ENCODE measurements at places on chromosomes 7 and 10.

DNA sequence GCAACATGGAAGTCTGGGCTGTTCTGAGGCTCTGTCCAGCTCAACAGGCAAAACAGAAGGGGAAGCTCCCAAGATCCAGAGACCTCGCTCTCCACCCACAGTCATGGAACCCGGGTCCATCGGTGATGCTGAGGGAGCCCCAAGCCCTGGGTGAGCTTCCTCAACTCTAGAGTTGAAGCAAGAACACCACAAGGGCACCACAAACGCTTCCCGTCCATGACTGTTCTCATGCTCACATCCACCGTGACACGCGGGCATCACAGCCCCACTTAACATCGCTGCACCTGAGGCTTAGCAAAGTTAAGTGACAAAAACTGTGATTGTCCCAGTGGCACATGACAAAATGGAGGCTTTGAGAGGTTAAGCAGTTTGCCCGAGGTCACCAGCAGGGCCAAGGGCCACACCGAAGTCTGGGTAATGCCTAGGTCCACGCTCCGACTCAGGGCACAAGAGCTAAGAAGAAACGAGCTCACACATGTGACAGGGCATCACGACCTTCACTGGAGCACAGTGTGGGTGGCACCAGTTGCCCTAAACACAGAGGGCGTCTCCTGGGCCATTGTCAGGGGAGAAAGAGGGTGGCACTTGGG lies 110.6 kb downstream of the OAT start:
- DNase-seq, result no peak

DNA sequence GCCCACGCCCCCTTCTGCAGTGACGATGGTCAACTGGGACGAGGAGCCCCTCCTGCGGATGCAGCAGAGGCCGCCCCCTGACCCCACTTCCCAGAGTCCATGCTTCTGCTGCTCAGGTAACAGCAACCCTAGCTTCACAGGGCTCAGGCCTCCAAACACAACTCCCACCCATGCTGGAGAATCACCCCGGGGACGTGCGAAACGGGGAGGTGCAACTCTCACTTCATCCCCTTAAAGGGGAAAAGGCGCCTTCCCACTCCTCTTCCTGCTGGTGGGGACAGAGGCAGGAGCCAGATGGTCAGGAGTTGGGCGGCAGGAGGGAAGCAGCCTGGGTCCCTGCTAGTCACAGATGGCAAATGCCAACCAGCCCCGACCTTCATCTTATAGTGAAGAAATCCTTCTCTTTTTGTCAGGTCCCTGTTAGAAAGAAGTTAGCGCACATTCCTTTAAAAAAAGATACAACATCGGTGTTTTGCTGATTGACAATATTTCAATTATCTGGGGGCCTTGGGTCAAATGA lies 155.4 kb downstream of the DIP2C start:
- DNase-seq, result no peak

DNA sequence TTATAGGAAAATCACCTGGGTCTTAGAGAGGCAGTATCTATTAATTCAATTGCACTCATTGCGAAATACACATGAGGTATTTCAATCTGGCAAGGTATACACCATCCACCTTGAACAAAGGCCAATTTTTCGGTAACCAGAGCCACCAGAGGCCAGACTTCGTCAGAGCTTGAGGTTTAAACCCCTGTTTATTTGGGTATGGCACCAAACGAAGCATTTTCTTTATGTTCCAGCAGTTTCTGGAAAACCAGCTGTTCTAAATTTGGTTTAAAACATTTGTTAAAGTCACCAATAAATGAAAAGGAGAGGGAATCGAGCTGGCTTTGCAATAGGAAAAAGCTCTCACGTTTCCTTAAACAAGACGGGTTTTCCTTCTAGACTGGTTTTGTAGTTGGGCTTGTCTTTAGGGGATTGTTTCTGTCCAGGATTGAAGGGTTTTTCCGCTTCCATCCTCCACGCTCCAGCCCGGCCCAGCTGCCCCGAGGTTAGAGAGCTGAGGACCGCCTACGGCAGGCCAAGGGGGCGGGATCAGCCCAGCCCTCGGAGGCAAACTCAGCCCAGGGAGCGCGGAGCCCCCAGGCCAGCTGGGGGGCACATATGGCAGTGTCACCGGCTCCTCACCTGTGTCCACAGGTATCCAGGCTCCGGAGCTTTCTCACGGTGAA lies 539.4 kb upstream of the MGMT start:
- DNase-seq, result no peak

DNA sequence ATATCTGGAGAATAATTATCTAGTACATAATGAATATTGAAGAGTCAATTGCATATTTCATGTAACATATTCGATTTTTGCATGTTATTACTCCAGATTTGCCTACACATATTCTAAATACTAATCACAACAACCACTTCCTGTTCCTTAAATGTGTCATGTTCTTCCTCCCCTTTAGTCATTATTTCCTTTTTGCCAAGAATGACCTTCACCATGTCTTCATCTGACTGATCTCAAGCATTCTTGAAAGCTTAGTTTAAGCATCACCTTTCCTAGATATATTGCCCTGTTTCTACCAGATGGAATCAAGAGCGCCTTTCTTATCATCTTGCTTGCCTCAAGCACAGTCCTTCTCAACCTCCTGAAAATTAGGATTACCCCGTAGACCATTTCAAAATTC lies 23.5 kb upstream of the MEOX2 start:
- peak; percentile 88 for DNase-seq

- DNase-seq, result no peak
These were observed 11.5 kb upstream of the GATA3 start for GRCh38 chr10:8042721-8043568.

DNA sequence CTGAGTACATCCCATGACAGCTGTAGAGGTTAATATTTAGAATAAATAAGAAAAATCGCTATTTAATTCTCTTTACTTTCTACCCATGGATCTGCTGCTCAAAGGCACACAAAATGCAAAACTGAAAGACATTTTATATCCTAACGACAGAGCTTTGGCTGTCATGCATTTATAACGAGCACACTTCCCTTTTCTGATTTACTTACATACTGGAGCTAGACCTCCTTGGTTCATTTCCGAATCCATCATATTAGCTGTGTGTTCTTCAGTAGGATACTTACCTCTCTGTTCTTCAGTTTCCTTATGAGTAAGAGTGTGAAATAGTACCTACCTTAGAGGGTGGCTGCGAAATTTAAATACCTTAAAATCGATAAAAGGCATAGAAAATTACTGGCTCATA lies 10.9 kb downstream of the CALCR start:
- no peak for DNase-seq

DNA sequence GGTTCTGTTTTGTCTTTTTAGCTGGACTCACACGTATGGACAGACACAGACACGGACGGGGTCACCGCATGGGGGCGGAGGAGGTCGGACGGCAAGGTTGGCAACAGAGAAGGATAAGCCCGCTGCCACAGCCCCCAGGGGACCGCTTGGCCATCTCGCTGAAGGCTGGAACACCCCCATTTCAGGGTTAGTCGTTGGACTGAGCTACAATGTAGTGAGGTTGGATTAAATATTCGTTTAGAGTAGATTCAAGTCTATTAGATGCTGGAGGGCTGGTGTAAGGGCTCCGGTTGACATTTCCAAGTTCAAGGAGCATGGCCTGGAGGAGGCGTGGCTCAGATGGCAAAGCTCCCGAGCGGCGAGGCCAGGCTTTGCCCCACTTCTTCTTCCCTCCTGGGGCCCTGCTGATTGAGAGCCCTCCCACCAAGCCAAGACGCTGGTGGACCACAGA lies 35.2 kb downstream of the PPIF start:
- DNase-seq, result no peak

DNA sequence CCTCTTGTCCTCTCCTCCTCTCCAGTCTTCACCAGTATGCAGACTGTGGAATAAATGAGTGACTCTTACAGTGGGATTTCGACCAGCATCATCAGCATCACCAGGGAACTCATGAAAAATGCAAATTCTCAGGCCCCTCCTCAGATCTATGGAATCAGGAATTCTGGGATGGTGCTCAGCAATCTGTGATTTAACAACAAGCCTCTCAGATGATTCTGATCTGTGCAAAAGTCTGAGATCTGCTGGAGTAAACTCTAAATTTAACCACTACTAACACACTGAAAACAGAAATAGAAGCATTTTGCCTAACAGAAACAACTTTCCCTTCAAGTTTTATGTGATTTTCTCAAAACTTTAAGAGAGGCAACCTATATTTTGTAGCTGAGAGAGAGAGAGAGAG lies 124.8 kb upstream of the FAM3C start:
- no peak for DNase-seq

- no peak for DNase-seq
These were observed 228.5 kb downstream of the POLR1F start for GRCh38 chr7:19480383-19480782.

DNA sequence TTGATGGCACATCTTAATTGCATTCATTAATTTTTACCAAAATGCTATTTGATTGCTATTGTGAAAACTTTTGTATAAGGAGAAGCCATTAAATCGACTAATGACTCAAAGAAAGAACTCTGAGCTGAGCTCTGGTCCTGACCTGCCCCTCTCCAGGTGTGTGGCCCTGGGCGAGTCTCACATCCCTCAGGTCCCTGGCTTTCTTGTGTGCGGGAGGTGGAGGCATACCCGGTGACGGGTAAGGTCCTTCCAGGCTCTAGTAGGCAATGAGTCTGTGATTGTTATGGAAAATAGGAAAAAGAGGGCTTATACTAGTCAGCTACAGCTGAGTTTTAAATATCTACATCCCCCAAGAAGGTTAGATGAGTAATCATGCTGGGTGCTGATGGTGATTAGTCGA lies 248.1 kb downstream of the GATA3 start:
- DNase-seq, result no peak

DNA sequence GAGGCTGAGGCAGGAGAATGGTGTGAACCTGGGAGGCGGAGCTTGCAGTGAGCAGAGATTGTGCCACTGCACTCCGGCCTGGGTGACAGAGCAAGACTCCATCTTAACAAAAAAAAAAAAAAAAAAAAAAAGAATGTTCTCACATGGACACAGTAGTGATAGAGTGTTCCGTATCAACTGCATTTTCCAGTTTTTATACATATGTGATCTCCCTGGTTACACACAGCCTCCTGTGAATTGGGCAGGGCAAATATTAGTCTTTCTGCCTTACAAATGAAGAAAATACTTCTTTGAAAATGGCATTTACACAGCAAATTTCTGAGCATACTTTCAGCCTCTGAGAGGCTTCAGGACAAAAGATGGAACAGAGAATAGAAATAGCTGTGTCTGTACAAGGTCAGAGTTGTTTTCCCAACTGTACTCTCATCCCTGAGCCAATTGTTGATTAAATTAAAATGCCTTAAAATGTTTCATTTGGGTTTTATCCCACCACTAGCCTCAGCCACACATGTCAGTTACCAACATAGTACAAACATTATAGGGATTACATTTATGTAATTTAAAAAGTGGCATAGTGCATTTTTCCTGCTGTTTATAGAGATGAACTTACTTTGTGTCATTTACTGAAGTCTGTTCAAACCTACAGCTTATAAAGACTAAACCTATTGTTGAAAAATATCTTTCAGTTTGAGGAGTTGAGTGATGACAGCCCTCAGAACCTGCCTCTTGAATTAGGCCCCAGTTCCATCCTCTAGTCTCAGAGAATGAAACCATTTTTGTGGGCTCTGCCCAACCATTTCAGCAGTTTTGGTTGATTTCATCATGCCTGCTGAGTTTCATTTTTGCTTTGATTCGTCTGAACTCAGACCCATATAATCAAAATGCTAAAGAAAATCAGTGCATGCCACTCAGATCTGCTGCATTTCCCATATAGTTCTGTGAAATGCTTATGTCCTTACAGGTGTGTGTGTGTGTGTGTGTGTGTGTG lies 609.4 kb upstream of the C7orf33 start:
- DNase-seq, result no peak

DNA sequence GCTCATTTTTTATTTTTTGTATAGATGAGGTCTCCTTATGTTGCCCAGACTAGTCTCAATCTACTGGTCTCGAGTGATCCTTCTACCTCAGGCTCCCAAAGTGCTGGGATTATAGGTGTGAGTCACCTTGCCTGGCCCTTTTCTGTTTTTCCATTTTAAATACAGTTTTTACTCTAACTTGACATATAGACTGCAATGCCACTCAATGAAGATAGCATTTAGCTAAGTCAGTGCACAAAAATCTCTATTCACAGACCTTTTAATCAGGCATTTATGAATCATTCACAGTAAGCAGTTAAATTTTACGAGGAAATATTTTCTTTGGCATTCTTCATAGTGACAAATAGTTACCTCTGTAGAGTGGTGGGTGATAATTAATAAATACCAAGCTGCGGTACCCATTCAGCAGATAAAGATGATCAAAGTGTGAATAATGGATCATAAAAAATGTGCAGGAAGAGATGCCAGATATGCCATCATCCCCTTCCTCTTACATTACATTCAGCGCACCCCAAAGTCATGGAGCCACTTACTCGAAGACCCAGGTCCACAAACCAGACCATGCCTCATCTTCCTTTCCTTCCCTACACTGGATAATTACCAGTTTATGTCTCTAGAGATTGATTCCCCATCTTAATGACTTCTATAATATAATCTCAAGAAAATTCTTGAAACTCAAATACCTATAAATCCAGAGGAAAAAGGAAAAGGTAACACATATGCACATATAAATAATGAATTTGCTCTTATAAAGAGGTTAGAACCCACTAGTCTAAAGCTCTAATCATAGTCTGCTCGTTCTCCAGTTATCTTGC lies 56.0 kb downstream of the UBE2H start:
- DNase-seq, result no peak

DNA sequence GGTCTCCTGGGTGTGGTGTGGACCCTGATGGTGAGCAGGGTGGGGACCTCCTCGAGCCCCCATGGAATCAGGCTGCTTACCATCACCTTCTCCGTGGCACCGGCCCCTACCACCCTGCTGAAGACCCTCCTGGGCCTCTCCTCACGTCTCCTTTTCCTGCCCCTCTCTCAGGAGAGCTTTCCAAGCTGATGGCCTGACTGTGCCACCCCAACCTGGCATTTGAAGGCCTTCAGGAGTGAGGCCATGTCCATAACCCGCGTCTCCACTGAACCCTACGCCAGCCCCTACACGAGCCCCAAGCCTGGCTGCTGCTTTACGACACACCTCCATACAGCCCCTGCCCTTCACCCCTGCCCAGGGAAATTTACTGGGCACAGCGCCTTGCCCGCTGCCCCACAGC lies 55.4 kb downstream of the ZRANB1 start:
- no peak for DNase-seq

GRCh38 chr7:55129541-55130394 lies 111.0 kb downstream of the EGFR start:
- peak; percentile 60 for DNase-seq

- no peak for DNase-seq
These were observed 96.9 kb upstream of the PLXDC2 start for GRCh38 chr10:19719284-19719683.

GRCh38 chr7:84624527-84624926 lies 429.9 kb upstream of the SEMA3A start:
- DNase-seq, result no peak

- DNase-seq, result no peak
These were observed 159.6 kb downstream of the LSM5 start for GRCh38 chr7:32330602-32331001.

- DNase-seq, result no peak
These were observed 96.3 kb upstream of the DDC start for GRCh38 chr7:50661345-50662040.

- no peak for DNase-seq
These were observed 222.9 kb upstream of the CELF2 start for GRCh38 chr10:10794791-10795191.

Data from kidney capillary endothelial cell (primary cell).